ENCODE measurements at places on chromosomes 6 and 20. TPM values are rescaled to one million over a fixed set of nuclear protein-coding genes. Genes with fewer than 3 reads are reported as not detected.
A peak's percentile ranks its signal among the peaks of the same experiment; 100 is the strongest.

ADGRF5 gene
- 24.5 TPM for polyA plus RNA-seq

DNA sequence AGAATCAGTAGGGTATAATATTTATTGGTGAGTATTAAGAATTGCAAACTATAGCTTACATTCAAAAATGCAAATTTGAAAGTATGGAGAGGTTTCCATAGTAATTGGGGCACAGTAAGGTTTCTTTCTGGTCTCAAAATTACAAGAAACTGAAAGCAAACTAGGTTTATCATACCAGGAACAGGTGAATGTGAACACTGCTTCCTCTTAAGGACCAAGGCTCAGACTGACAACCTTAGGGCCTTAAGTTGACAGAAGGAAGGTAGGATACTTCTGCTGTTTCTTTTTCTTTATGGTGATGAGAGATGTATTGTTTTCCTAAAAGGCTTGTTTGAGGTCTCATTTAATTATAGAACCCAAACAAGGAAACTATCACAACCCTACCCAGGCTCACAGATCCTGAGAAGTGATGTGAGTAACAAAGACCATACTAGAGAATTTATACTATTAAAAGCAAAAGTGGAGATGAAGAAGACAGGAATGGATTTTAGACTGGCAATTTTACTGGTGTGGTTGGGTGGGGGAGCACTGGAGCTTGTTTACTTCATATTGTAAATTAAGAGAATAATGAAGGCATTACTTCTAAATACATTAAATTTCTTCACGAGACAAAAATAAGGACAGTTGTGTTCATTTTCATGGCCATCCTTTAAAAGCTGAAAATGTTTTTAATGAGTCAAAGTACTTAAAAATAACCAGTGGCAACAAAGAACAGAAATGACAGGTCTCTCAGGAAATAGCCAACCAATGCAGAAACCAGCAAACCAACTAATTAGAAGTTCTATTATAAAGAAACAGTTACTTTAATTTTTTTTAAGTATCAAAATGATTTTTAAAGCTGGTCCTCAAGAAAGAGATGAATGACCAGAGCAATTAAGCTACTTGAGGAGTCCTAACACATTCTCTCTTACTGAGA, 21.3 kb downstream of the STAU1 start:
- no peak for DNase-seq

- no peak for DNase-seq
These were observed 13.1 kb upstream of the SAYSD1 start for GRCh38 chr6:39128106-39128505.

- DNase-seq = no peak
These were observed 642.8 kb downstream of the EPM2A start for GRCh38 chr6:145092554-145092953.

SLC22A16 gene
- polyA plus RNA-seq = not detected

DNA sequence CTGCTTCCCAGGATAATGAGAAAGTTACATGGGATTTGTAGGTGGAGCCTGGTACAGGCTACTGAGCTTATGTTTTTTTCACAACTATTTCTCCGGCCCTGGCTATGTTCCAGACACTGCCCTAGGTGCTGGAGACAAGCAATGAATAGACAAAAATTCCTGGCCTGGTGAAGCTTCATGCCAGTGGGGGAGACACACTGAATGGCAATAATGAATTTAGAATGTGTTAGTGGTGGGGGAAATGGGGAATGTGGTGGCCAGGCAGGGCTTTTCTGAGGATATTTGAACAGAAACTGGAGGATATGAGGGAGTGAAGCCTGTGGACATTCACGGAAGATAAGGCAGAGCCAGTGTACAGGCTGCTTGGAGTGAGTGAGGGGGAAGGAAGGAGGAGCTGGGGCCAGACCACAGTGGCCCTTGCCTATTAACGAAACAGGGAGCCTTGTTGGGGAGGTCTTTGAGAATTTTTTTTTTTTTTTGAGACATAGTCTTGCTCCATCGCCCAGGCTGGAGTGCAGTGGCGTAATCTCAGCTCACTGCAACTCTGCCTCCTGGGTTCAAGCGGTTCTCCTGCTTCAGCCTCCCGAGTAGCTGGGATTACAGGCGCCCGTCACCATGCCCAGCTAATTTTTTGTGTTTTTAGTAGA, 6.6 kb downstream of the FOXS1 start:
- no peak for DNase-seq

GRCh38 chr6:116298973-116299372, 19.2 kb upstream of the TSPYL1 start:
- no peak for DNase-seq

- DNase-seq = peak; percentile 57
These were observed 54.8 kb downstream of the CTCFL start for GRCh38 chr20:57470212-57470522.

DOK5 gene
- 4.0 TPM for polyA plus RNA-seq

Measured in heart left ventricle (tissue), 16 donors.